ENCODE measurements at places on chromosomes 3 and 15. TPM values are rescaled to one million over a fixed set of nuclear protein-coding genes. Genes with fewer than 3 reads are reported as not detected.

GRCh38 chr3:10602769-10603768, 97.7 kb upstream of the ATP2B2 start:
- no peak overlapping the region for H3K27ac ChIP-seq
- H3K27me3 ChIP-seq, result peaks cover 65% of the 10 kb centered on the region
- no peaks in the 10 kb centered on the region for H3K36me3 ChIP-seq

DNA sequence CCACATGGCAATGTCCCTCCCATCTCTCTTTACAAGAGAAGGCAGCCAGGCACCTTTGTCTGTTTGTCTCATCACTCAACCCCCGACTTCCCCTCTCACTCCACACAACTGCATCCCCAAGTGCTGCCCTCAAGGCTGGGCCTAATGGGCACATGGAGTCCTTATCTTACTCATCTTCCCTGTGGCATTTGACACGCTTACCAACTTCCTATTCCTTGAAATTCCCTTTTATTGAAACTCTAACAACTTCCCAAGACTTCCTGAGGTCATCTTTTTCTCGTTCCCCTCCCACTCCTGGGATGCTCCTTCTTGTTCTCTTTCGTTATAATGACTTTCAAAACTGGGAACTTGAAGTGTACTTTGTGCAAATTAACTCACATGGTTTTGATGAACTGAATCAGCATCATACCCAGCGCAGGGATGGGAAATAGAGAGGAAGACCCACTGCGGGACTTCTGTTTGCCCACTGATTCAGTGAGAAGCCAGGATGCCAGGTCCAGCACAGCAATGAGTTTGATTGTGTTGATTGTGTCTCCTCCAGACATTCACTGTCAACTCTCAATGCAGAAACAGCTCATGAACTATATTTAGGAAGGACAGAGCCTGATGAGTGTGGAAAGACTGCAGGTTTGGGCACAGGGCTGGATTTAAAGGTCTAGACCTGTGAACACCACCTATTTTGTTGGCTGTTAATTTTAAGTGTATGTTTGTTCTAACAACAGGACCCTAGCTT, 104.7 kb upstream of the TNIK start:
- DNase-seq, result no peak
- no peaks in the 10 kb centered on the region for H3K27me3 ChIP-seq
- H3K4me1 ChIP-seq, result peaks cover 23% of the 10 kb centered on the region

DNA sequence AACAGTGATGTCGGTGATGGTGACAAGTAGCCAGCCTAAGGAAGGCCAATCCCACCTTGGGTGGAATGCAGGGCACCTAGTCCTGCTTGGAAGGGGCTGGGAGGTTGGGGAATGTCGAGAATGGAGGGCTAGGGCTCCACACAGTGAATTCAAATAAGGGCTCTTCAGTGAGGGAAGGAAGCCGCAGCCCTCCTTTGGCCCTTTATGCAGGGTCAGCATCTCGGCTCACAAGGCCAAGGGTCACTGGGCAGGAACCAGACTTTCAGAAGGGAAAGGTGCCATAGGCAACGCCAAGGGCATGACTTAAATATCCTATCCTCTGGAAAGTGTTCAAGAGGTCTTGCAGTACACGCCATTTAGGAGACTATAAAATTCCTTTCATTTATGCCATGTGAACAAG, 56.9 kb downstream of the CLEC3B start:
- no peaks in the 10 kb centered on the region for H3K27me3 ChIP-seq
- no peak overlapping the region for H3K4me3 ChIP-seq
- DNase-seq, result no peak
- H3K4me1 ChIP-seq, result peaks cover 14% of the 10 kb centered on the region
- peaks cover 59% of the 10 kb centered on the region for H3K36me3 ChIP-seq

The FBXO40 gene
- total RNA-seq, result not detected

GRCh38 chr3:73622091-73622805, 2.5 kb downstream of the PDZRN3 start:
- H3K4me3 ChIP-seq, result no peak overlapping the region
- no peak for DNase-seq
- H3K27me3 ChIP-seq, result 0 out of 2 replicates have a peak, but pooled peaks cover 18% of the 10 kb centered on the region

DNA sequence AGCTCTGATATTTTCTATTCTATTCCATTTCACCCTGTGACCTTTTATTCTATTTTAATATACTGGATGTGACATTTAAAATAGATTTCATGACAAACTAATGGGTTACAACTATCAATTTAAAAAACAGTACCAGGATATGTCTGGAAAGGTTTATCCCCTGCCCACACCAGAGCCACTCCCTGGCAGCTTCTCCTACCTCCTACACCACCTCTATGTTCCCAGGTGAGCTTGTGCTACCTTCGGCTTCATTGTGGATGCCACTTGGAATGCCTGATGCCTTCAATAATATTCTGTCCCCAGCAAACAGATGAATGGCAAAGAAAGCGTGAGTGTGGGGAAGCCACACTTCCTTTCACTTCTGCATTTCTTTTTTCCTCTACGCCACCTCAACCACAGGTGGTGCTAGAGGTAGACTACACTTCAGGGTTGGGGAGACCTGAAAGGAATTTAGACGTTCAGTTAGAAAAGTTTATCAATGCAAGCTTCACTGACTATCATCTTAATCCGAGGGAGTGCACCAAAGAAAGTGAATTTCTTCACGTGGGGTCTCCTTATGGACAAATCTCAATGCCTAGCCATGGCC, 213.0 kb downstream of the SSR3 start:
- H3K36me3 ChIP-seq, result no peaks in the 10 kb centered on the region
- no peak for DNase-seq
- no peak overlapping the region for H3K27ac ChIP-seq
